ENCODE measurements at places on chromosomes 1 and 21.

GRCh38 chr1:187514110-187514509 is 685.4 kb downstream of the PLA2G4A start:
- no peak for DNase-seq

- DNase-seq: no peak
Observed at GRCh38 chr1:11530731-11531311, 51.9 kb downstream of the DISP3 start.

DNA sequence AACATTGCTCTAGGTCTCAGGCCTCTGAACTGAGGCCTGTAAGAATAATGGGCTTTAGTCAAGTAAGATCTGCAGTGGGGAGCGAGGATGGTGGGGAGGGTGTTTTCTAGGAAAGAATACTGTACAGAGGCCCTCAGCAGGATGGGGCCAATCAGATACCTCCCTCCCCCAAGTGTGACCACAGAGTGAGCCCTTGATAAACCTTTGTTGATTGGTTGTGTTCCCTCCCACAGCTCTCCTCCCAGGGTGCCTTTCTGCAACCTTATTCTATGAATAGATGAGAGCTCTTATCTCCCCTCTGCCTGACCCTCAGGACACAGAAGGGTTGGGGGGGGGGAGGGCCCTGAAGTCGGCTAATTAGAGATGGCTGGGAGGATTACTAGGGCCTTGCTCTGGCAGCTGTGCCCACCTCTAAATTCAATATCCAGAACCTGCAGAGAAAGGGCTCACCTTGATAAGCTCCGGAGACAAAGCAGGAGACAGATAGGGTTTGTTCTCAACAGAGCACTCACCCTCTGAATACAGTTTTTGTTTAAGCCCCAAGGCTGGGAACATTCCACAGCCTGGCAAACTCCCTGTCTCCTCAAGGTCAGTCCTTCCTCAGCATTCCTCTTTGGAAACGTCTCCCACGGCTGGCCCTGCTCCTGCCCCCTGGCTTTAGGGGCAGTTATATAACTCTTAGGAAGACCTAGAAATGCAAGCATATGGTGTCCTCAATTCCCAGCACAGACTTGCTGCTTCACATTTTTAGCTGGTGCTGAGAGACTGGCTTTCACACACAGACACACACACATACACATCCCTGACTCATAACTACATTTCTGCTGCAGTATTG is 42.9 kb downstream of the ATP1A1 start:
- no peak for DNase-seq

- DNase-seq: no peak
Observed at GRCh38 chr21:25323356-25323949, 283.8 kb downstream of the MRPL39 start.

DNA sequence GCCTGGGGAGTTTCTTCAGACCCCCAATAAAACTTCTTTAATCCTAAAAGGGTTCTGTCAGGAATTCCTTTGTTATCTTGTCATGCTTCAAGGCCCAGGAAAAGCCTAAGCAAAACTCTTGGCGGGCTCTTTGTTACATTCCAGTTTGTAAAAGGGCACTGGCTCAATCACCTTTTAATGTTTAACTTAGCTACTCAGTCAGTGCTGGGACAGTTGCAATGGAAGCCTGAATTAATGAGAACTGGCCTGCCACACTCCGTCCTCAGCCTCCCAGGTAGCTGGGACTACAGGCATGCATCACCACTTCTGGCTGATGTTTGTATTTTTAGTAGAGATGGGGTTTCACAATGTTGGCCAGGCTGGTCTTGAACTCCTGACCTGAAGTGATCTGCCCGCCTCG is 21.3 kb upstream of the ASB17 start:
- no peak for DNase-seq

GRCh38 chr1:25927521-25928265 is 21.5 kb upstream of the STMN1 start:
- DNase-seq: no peak

DNA sequence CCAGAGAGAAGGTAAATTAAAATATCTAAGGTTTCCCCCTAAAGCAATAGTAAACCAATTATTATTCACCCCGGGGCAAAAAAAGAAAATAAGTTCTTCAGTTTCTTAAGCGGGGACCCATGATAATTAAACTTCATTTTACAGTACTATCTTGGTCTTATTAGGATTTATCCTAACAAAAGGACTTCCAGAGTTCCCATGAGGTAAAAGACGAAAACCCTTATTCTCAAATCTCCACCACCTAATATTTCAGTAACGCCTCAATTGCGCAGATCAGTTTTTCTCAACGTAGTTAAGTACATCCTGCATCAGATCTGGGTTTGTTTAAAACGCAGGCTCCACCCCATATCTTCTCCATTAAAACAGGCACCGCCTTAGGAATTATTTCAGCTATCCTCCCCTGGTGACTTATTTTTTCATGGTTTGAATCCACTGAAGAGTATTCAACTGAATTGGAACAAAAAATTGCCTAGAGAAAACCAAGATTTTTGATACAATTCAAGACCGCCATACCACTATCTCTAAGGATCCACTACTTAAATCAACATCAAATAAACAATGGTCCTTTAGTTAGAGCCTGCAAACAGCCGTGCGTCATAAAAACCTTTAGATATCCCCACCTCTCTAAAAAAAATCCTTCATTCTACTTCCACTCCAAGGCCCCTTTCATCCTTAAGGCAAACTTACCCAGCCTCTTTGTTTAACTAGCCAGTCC is 1.7 kb downstream of the MCL1 start:
- no peak for DNase-seq
